ENCODE measurements at places on chromosomes 2 and 18. TPM values are rescaled to one million over a fixed set of nuclear protein-coding genes. Genes with fewer than 3 reads are reported as not detected.

The DSG2 gene
- total RNA-seq = 0.61 TPM

The SATB2 gene
- total RNA-seq = 2.0 TPM

The ODC1 gene
- total RNA-seq = 333 TPM

The DCC gene
- not detected for total RNA-seq

The GTF3C2 gene
- total RNA-seq = 42.1 TPM

The TMEM198 gene
- total RNA-seq = 4.7 TPM

The KCNE4 gene
- 4.3 TPM for total RNA-seq

DNA sequence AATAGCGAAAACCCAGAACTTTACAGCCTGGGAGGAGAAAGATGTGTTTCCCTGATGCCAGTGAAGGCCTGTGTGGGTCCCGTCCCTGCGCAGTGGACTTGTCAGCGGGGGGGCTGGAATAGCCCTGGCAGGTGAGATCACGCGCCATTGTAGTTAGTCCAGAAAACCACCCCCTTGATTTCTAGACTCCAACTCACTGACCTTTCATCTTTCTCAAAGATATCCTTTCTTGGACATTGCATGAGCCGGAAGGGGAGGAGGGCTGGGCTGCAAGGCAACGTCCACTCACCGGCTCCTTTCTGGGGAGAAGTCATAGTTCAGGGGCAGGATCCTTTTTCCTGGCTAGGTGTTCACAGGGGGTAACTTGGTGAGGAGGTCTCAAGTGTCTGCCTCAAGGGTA is 22.3 kb upstream of the ASAP2 start:
- H3K4me3 ChIP-seq = no peak overlapping the region
- no peaks in the 10 kb centered on the region for H3K27me3 ChIP-seq
- no peaks in the 10 kb centered on the region for H3K36me3 ChIP-seq
- DNase-seq = no peak
- H3K4me1 ChIP-seq = no peaks in the 10 kb centered on the region

GRCh38 chr2:82478641-82479040 is 1980.4 kb downstream of the SUCLG1 start:
- no peaks in the 10 kb centered on the region for H3K4me1 ChIP-seq
- H3K27me3 ChIP-seq = no peaks in the 10 kb centered on the region
- no peak for DNase-seq
- no peak overlapping the region for H3K4me3 ChIP-seq
- no peaks in the 10 kb centered on the region for H3K36me3 ChIP-seq
- H3K27ac ChIP-seq = no peak overlapping the region

- no peak overlapping the region for H3K27ac ChIP-seq
- no peaks in the 10 kb centered on the region for H3K36me3 ChIP-seq
- no peaks in the 10 kb centered on the region for H3K27me3 ChIP-seq
- no peaks in the 10 kb centered on the region for H3K4me1 ChIP-seq
These were observed 81.1 kb downstream of the MRPS9 start for GRCh38 chr2:105118960-105119359.

GRCh38 chr2:104375206-104375605 is 478.7 kb upstream of the POU3F3 start:
- H3K27ac ChIP-seq = no peak overlapping the region
- H3K36me3 ChIP-seq = no peaks in the 10 kb centered on the region
- no peak overlapping the region for H3K4me3 ChIP-seq
- no peaks in the 10 kb centered on the region for H3K27me3 ChIP-seq
- DNase-seq = no peak

DNA sequence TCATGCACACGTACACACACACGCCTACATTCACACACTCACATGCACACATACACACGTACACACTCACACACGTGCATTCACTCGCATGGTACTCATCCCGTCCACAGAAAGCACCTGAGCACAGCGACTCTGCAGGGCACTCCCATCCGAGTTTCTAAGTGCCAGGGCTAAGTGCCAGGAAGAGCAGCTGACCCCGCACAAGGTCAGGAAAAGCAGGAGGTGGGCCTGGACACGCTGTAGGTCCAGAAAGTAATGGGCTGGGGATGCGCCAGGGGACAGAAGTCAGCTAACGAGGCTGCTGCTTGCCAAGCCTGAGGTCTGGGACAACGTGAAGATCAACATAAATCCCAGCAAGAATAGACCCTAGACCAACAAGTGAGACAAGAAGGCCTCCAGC is 15.8 kb downstream of the ADI1 start:
- no peak overlapping the region for H3K27ac ChIP-seq
- no peak for DNase-seq

GRCh38 chr2:231930593-231931281 is 4.5 kb upstream of the NPPC start:
- peaks cover 16% of the 10 kb centered on the region for H3K4me1 ChIP-seq
- DNase-seq = peak; percentile 66

- no peak overlapping the region for H3K4me3 ChIP-seq
- no peak for DNase-seq
- H3K36me3 ChIP-seq = no peaks in the 10 kb centered on the region
- no peaks in the 10 kb centered on the region for H3K27me3 ChIP-seq
- no peak overlapping the region for H3K27ac ChIP-seq
These were observed 34.8 kb upstream of the IL1R1 start for GRCh38 chr2:102107741-102108070.

GRCh38 chr2:69509011-69509749 is 71.9 kb upstream of the NFU1 start:
- H3K4me1 ChIP-seq = peaks cover 7% of the 10 kb centered on the region
- no peak overlapping the region for H3K4me3 ChIP-seq
- no peak for DNase-seq
- H3K27ac ChIP-seq = no peak overlapping the region

- no peaks in the 10 kb centered on the region for H3K4me1 ChIP-seq
- H3K4me3 ChIP-seq = no peak overlapping the region
- DNase-seq = no peak
- no peaks in the 10 kb centered on the region for H3K36me3 ChIP-seq
- H3K27me3 ChIP-seq = no peaks in the 10 kb centered on the region
- H3K27ac ChIP-seq = no peak overlapping the region
These were observed 264.8 kb upstream of the RND3 start for GRCh38 chr2:150752229-150752628.

DNA sequence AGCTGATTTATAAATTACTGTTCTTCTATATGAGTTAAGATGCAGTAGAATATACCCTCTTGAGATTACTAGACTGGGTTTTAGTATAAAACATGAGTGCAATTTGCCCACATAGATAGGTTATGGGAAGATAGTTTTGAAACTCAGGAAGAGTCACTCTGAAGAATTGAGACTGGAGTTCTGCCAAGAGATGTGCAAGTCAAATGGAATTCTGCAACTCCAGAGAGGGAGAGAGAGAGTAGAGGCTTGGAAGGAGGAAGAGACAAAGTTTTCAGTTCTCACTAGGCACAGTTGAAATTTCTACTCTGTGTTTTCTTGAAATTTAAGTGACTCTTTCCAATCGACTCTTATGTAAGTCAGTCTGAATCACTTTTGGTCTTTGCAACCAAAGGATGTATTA is 878.8 kb downstream of the TSN start:
- DNase-seq = no peak
- H3K27me3 ChIP-seq = no peaks in the 10 kb centered on the region
- no peaks in the 10 kb centered on the region for H3K4me1 ChIP-seq
- no peaks in the 10 kb centered on the region for H3K36me3 ChIP-seq
- H3K4me3 ChIP-seq = no peak overlapping the region
- no peak overlapping the region for H3K27ac ChIP-seq

- H3K36me3 ChIP-seq = no peaks in the 10 kb centered on the region
- H3K27ac ChIP-seq = no peak overlapping the region
- no peaks in the 10 kb centered on the region for H3K27me3 ChIP-seq
- H3K4me3 ChIP-seq = no peak overlapping the region
These were observed 24.4 kb downstream of the UBE2E3 start for GRCh38 chr2:181004647-181005325.

- no peak for DNase-seq
- no peaks in the 10 kb centered on the region for H3K27me3 ChIP-seq
- H3K4me1 ChIP-seq = no peaks in the 10 kb centered on the region
- no peak overlapping the region for H3K27ac ChIP-seq
These were observed 217.0 kb upstream of the CXCR4 start for GRCh38 chr2:136334967-136335366.

DNA sequence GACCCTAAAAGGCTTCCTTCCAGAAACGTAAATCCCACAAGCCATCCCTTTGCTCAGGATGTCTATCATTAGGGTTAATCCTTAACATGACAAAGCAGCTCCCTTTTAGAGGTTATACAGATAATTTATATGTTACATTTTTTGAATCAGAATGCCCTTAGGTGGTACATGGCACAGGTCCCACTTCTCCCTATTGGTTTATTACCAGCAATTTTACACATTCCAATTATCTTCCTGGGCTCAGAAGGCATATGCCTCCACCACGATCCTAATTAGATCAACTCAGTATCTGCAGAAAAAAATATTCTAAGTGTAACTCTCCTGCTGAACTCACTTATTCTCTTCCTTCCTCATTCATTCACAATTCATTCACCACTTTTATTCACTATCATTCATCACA is 507.0 kb upstream of the MAP2 start:
- no peak overlapping the region for H3K4me3 ChIP-seq
- H3K27ac ChIP-seq = no peak overlapping the region
- no peaks in the 10 kb centered on the region for H3K4me1 ChIP-seq
- H3K27me3 ChIP-seq = no peaks in the 10 kb centered on the region
- no peaks in the 10 kb centered on the region for H3K36me3 ChIP-seq

DNA sequence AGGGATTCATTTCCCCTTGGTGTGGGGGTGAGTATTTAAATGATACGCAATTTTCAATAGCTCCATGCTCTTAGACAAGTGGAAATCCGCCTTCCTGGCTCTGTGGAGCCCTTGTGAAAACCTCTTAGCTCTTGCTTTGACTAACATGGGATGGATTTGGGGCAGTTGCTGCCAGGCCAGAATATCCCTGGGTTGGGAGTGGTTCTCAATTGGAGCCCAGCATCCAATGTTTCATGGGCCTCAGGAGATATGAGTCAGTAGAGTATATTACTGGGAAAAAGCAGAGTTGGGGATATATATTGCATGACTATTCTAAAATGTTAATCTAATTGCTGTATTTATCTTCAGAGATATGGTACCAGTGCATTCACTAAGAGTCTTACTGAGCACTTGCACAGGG is 104.4 kb upstream of the IL1R2 start:
- H3K36me3 ChIP-seq = peaks cover 25% of the 10 kb centered on the region
- no peak overlapping the region for H3K27ac ChIP-seq
- H3K27me3 ChIP-seq = no peaks in the 10 kb centered on the region

- H3K27ac ChIP-seq = no peak overlapping the region
- DNase-seq = no peak
- H3K4me3 ChIP-seq = no peak overlapping the region
These were observed 60.1 kb downstream of the KCNF1 start for GRCh38 chr2:10971888-10972260.

DNA sequence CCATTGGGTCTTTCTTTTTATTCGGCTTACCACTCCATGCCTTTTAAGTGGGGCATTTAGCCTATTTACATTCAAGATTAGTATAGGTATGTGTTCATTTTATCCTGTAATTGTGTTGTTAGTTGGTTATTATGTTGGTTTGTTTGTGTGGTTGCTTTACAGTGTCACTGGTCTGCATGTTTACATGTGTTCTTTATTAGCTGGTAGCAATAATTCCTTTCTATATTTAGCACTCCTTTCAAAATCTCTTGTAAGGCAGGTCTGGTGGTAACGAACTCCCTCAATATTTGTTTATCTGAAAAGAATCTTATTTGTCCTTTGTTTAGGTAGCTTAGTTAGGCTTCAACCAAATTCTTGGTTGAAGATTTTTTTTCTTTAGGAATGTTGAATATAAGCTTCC is 68.7 kb upstream of the XDH start:
- no peaks in the 10 kb centered on the region for H3K27me3 ChIP-seq
- no peak overlapping the region for H3K27ac ChIP-seq
- no peak overlapping the region for H3K4me3 ChIP-seq

DNA sequence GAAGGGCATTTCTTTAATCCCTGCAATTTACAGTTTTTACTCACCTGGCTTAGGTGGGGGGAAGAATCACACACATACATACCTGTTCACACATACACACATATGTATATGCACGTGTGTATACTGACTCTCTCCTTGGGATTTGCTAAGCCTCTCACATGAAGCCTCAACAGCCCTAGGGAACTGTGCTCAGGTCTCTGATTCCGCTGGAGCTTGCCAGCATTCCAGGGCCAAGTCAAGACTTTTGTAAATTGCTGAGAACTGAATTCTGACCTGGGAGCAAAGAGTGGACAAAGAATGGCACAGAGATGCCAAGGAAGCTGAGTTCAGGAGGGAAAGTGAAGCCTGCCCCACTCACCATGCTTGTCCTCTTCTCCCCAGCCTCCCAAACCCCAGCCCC is 177.3 kb downstream of the TMEM247 start:
- no peak overlapping the region for H3K27ac ChIP-seq
- H3K27me3 ChIP-seq = no peaks in the 10 kb centered on the region
- no peaks in the 10 kb centered on the region for H3K4me1 ChIP-seq
- DNase-seq = no peak
- no peaks in the 10 kb centered on the region for H3K36me3 ChIP-seq

DNA sequence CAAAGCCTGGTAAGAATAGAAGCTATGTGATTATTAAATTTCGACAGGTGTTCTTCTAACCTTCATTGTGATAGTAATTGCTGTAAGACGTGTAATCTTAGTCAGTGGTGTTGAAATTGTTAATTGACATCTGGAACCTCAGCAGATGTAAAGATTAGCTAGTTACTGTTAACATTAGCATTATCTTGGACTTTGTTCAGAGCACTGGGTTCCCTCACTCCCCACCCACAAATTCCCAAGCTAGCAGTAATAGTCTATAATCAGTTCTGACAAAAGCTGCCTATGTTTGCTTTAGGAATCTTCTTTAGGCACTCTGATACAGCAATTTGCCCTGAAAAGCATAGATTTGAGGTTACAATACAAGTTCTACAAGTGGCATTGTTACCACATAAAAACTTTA is 233.7 kb downstream of the EN1 start:
- DNase-seq = no peak
- no peak overlapping the region for H3K27ac ChIP-seq
- H3K27me3 ChIP-seq = no peaks in the 10 kb centered on the region
- H3K4me3 ChIP-seq = no peak overlapping the region

DNA sequence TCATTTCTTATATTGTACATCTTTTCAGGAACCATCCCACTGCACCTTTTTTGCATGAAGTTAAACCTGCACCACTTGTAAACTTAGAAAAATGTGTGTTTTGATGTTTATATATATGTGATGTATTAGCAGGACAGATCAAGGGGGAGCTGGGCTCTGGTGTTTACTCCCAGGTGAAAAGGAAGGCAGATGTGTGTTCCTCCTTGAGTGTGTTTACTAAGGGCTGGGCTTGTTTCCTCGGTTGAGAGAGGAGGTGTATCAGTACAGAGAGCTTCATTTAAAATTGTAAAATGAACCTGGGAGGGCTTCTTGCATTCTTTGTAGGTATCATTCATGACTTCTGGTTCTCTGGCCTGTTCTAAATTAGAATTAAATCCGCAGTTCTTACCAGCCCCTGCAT is 14.8 kb downstream of the LPIN1 start:
- H3K4me3 ChIP-seq = no peak overlapping the region
- H3K27me3 ChIP-seq = no peaks in the 10 kb centered on the region
- peaks cover 17% of the 10 kb centered on the region for H3K36me3 ChIP-seq
- H3K27ac ChIP-seq = peak overlapping the region; percentile 14
- H3K4me1 ChIP-seq = peaks cover 41% of the 10 kb centered on the region
- DNase-seq = no peak

DNA sequence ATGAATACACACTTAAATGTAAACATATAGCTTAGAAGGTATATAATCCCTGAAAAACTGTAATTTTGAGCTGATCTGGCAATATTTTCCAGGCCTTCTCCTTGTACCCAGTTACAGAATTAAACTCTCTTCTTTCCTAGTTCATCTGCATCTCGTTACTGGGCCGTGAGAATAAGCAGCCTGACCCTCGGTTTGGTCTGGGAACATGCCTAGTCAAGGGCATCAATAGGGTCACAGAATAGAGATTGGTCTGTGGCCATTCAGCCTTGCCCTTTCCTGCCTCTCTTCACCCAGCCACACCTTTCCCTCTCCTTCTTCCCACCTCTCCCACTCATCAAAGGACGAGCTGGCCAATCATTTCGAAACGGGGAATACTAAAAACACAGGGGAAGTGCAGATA is 27.3 kb downstream of the SULT1C2 start:
- H3K27me3 ChIP-seq = no peaks in the 10 kb centered on the region
- H3K4me3 ChIP-seq = no peak overlapping the region
- no peaks in the 10 kb centered on the region for H3K36me3 ChIP-seq
